ENCODE measurements at places on chromosomes 4 and X.

- DNase-seq, result no peak
Measured at GRCh38 chr4:94653984-94654609, 103.7 kb upstream of the BMPR1B start.

DNA sequence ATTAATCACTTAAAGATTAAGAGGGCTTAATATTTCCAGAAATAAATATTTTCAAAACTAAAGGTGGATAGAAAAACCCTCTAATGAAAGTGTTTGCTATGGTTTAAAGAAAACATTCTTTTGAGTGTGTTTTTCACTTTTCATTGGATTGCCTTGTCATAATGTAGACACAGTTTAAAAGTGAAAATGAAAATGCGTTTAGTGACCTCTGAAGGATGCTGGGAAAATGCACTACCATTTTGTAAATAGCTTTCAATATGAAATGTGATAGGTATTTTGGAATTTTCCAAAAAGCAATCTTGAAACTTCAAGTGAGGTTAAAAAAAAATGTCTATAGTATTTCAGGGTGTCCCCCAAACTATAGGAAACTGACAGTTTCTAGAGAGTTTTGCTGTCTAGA lies 642.2 kb downstream of the C4orf33 start:
- DNase-seq, result no peak

- no peak for DNase-seq
Measured at GRCh38 chr4:149465955-149466354, 349.7 kb downstream of the IQCM start.

GRCh38 chr4:176333076-176333475 lies 13.3 kb downstream of the SPCS3 start:
- no peak for DNase-seq

DNA sequence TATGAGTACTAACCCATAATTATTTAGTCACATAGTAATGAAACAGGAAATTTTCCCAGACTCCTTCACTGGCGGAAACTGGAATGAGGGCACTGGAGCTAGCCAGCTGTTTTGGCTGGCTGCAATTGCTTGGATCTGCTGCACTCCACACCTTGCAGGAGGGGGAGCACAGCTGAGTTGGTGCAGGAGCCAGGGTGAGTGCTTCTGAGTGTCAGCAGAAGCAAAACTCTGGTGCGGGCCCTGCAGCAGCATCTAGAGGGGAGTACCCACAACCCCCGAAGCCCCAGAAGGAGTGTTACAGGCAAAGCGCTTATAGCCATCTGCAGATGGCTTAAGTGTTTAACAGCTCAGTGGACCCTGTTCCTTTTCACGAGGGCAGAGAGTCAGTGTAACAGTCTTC lies 96.1 kb downstream of the RPA4 start:
- no peak for DNase-seq

DNA sequence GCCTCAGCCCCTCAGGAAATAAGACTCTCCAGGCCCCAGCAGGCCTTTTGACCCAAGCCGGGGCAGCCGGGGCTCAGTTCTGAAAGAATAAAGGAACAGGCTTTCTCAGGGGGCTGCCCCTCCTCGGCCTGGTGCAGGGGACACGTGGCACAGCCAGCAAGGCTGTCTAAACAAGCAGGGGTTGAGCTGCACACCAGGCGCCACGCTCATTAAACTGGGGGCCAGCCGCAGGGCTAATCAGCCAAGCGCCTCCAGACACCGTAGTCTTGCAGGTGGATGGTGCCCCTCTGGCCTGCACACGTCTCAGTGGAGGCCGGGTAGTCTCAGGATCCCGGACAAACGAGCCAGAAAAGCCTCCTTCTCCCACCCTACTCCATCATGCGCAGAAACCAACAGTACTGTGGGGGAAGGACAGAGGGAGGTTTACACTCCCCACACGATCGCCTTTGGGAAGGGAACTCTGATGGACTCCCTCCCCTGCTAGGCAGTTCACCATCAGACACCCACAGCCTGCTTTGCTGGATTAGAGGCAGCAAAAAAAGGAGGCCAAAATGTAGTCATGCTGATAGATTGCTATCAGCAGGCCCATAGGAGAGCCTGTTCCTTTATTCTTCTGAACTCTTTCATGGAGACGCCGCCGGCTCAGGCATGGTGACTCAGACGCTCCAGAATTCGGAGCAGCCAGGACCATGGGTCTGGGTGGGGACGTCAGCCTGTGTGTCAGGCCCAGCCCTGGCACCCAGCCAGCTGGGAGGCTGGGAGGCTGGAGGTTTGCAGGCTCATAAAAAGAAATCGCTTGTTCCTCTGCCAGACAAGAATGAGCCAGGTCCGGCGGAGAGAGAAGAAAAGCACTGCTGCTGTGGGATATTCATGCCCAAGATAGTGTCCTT lies 342.4 kb downstream of the BCOR start:
- no peak for DNase-seq

DNA sequence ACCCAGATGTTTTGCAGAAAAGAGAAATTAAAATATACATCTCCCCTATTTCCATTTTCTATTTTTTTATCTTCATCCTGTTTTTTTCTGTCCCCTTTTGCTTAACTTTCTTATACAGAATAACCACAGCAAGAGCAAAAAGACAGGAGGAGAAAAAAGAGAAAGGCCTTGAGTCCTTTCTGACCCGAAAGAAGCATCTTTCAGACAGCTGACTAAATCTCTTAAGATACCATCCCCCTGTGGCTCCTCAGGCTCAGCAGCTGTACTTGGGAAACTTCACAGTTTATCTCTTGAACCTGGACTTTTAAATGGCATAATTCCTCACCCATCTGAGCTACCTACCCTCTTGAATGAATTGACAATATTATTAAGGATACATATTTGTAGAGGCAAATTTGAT lies 100.2 kb downstream of the FIP1L1 start:
- DNase-seq, result no peak

GRCh38 chr4:6719611-6720179 lies 3.7 kb downstream of the BLOC1S4 start:
- DNase-seq, result no peak

GRCh38 chr4:141246243-141246642 lies 25.5 kb downstream of the ZNF330 start:
- no peak for DNase-seq

- no peak for DNase-seq
Measured at GRCh38 chr4:168440442-168441264, 39.6 kb downstream of the DDX60L start.

DNA sequence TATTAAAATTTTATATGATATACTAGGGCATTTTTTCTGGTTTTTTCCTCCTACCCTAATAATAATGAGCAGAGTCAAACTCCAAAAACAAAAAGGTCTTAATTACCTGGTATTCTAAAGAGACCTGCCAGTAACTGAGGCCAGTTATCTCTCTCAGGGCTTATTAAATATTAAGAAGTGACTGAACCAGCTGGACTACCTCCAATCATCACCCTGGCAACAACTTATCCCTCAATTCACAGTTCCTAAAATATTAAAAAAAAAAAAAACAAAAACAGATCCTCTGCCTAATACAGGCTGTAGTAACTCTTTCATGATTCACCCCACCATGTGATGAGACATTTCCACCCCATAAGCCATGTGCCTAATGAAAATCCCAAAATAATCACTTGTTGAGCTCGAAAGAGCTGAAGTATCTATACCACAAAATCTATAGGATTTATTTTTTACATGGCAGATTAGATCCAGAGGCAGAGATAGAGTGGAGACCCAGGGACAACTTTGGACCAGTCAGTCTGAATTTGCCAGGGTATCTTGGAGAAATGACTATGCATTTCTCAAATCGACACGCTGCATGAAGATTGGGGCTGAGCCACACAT lies 698.0 kb downstream of the FAT4 start:
- DNase-seq, result no peak

- DNase-seq, result no peak
Measured at GRCh38 chrX:47572773-47573340, 9.4 kb upstream of the TIMP1 start.

DNA sequence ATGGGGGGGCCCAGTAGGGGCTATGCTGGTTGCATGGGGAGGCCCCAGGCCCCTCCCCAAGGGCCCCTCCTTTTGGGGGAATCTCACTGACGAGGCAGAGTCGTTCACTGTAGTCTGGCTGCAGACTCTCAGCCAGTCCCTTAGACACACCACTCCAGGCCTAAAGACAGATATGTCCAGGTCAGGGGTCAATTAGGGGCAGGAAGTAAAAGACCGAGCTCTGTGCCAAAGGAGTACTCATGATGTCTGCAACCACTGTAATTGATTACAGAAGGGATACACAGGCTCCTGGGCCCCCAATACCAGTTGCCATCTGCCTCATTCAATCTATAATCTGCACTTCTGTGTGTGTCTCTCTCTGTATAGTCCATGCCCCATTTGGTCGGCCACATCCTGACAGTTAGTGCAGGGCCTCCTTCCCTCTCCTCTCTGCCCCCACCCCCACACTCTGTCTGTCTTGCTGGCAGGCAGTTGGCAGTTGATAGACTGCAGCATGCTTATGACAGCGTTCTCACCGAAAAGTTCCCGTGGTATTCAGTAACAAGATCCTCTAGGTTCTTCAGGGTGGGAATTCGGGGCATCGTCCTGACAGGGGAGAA lies 1.3 kb upstream of the CXorf65 start:
- DNase-seq, result peak; percentile 70

GRCh38 chr4:173205656-173206055 lies 37.0 kb downstream of the GALNT7 start:
- no peak for DNase-seq

GRCh38 chr4:6658209-6658595 lies 17.7 kb downstream of the MRFAP1 start:
- DNase-seq, result peak; percentile 13

DNA sequence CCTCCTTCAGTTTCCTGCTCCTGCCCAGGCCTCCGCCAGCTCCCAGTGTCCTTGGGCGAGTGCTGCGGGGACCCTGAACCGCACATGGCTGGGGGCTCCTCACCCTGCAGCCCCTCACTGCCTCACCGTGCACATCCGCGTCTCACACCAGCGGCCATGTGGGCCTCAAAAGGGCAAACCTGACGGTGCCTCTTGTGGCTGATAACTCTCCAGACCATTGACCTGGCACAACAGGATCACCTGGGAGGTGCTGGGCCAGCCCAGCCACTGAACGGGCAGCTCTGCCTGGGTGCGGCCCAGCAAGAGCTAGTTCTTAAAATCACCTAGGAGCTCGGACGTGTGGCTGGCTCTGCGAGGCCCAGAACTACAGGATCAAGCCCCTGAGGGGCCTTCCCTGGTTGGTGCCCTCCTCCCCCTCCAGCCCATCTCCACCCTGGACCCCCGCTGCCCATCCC lies 4.1 kb upstream of the S100P start:
- DNase-seq, result no peak

All from activated naive CD4-positive, alpha-beta T cell treated with anti-CD3 and anti-CD28 coated beads, Interleukin-2, amount 10 ng/mL, durations not matched to agents 7 days and 5 days (primary cell).